ENCODE measurements at places on chromosomes 6 and 20.

DNA sequence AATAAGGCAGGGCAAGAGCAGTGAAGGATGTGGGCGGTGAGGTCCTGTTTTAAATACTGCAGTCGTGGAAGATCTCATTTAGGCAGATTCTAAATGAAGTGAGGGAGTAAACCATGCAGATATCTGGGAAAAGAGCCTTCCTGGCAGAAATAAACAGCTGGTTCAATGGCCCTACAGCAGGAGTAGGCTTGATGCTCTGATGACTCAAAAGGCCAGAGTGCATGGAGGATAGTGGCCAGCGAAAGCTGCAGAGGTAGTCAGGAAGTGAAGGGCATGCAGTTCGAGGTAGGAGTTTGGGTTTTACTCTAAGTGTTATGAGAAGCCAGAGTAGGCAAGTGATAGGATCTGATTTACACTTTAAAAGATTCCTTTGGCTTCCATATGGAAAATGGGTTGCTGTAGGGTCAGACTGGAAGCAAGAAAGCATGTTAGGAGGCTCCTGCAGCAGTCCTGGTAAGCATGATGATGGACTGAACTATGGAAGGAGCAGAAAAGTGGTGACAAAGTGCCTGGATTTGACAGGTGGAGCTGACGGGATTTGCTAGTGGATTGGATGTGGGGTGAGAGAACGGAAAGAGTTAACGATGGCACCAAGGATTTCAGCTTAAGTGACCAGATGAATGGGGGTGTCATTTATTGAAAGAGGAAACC lies 150.0 kb downstream of the GJA10 start:
- no peak for DNase-seq

GRCh38 chr6:18021166-18021850 lies 33.9 kb upstream of the KIF13A start:
- DNase-seq: no peak

DNA sequence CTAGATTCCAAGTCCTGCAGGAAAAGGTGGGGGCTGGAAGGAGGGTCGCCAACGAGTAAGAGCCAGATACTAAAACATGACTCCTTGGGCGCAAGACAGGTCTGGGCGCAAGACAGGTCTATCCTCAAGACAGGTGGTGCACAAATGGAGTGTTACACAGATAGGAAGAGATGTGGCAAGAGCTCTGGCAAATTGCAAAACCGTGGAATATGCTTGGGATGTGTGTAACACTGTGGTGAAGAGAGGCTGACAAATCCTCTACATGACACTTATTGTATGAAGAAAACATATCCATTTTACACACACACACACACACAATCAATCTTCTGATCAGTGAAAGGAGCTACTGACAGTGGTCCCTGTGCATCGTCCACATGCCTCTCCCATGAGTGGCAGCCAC lies 77.6 kb downstream of the TBC1D7 start:
- DNase-seq: no peak

- DNase-seq: no peak
These were observed 66.7 kb downstream of the FAM229B start for GRCh38 chr6:112153926-112154607.
